ENCODE measurements at places on chromosomes 16 and 17. TPM values are rescaled to one million over a fixed set of nuclear protein-coding genes. Genes with fewer than 3 reads are reported as not detected.

PIK3R5 gene
- total RNA-seq: 159 TPM

GPR179 gene
- total RNA-seq: not detected

GAS7 gene
- 3.4 TPM for total RNA-seq

MYH13 gene
- total RNA-seq: not detected

TMC5 gene
- total RNA-seq: not detected

SLC47A1 gene
- not detected for total RNA-seq

PRSS53 gene
- total RNA-seq: 3.9 TPM

USP6 gene
- 0.08 TPM for total RNA-seq

RND2 gene
- total RNA-seq: 0.27 TPM

TNRC6C gene
- total RNA-seq: 57.3 TPM

KRTAP4-4 gene
- total RNA-seq: not detected

DNA sequence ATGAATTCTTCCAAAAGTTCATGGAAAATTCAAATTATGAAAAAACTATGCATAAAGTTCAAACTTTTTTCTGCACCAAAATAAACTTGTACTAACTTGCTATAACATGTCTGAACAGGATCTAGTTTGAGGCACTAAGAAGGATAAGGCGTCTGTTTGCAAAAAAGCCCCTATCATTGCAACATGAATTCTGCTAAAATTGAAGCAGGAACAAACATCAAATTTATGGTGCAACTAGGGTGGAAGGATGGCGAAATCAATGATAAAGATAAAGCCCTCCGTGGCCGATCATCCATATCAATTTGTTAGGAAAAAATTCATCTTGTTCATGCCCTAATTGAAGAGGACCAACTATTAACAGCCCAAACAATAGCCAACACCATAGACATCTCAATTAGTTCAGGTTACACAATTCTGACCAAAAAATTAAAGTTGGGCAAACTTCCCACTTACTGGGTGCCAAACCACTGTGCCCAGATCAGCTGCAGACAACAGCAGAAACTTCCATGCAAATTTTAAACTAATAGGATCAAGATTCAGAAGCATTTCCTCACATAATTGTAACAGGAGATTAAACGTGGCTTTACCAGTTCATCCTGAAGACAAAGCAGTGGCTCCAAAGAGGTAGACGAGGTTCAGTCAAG lies 12.9 kb downstream of the IL21R start:
- no peak overlapping the region for H3K4me3 ChIP-seq
- no peaks in the 10 kb centered on the region for H3K27me3 ChIP-seq
- DNase-seq: no peak
- H3K36me3 ChIP-seq: peaks cover 21% of the 10 kb centered on the region
- peaks cover 3% of the 10 kb centered on the region for H3K4me1 ChIP-seq

DNA sequence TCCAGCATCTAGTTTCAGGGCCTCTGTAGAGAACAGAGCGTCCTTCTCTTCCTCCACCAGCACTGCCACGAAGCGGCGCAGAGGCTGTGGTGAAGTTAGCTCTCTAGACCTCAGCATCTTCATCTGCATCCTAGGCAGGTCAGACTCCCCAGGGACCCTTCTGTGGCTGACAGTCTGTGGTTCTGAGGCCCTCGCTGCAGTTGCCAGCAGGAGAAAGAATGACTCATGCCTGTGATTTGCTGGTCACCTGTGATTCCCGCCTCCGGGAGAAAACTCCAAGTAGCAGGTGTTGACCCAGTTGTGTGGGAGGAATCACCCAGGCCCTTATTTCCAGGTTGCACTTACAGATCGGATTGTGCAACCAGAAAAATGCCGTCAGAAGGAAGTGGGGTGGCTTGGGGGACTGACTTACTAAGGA lies 117.3 kb upstream of the CACNG5 start:
- H3K36me3 ChIP-seq: peaks cover 6% of the 10 kb centered on the region
- no peak overlapping the region for H3K4me3 ChIP-seq
- peaks cover 10% of the 10 kb centered on the region for H3K4me1 ChIP-seq
- no peak for DNase-seq

DNA sequence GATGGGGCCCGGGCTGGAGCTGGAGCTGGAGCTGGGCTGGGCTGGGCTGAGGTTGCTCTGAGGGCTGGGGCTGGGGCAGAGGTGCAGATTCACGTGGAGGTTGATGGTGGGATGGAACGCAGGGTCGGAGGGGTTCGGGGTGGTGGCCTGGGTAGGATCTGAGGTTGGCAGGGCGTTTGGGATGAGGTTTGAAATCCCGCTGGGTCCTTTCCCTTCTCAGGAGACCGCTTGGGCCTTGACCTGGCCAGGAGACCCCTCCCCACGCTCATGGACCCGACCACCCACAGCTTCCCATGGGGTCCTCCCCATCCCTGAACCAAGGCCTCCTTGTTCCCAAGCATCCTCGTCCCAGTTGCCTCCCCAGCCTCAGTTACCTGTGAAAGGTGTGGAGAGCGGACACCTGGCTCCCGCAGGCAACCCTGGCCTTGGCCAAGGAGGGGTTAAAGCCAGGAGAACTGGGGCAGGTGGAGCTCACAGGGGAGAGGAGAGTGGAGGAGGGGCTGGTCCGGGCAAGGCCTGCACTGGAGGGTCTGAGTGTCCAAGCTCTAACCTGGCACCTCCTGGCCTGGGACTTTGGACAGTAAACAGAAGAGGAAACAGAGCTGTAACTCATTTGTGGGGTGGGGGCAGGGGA lies at the start of gene ASGR2:
ASGR2 (minus strand) TSS at position 582 of the 634 bp plus-strand sequence. CDS start 582 bp downstream, outside the sequence.
- no peak for DNase-seq
- no peak within 1 kb of the TSS for H3K27ac ChIP-seq
- H3K36me3 ChIP-seq: no peaks in the 10 kb centered on the region
- H3K4me3 ChIP-seq: no peak within 1 kb of the TSS

DNA sequence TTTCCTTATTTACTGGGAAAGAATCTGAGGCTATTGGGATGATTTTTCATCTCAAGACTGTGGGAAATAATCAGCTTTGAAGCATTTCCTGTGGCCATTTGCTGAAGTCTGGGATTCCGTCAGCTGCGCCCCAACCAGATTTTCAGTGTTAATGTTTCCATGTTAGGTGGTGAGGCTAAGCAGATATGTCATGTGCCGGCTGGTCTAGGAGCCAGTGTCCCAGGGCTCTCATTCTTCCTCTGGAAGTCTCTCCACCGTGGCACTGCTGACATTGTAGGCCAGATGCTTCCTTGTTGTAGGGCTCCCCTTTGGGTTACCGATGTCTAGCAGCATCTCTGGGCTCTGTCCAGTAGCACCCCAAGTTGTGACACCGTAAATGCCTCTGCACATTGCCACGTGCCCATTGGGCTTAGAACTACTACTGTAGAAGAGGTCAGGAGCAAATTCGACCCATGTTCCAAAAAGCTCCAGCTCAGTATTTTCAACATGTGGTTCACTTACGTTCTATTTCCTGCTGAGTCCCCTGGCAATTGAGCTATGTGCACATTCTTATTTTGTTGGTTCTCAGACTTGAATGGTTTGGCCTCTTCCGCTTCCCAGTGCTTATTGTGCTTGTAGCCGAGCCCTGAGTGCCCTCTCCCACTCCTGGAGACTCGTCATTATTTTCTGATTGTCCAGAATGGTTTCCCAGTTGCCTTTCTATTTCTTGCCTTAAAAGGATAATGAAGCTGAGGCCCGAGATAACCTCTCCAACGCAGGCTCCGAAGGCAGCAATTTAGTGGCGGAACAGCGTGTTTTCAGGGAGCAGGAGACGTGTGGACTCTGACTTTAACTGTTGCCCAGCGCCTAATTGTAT lies 82.2 kb downstream of the SPECC1 start:
- DNase-seq: no peak
- no peaks in the 10 kb centered on the region for H3K36me3 ChIP-seq

- no peaks in the 10 kb centered on the region for H3K27me3 ChIP-seq
- peaks cover 89% of the 10 kb centered on the region for H3K4me1 ChIP-seq
- DNase-seq: peak; percentile 19
- H3K36me3 ChIP-seq: peaks cover 25% of the 10 kb centered on the region
- peak overlapping the region; percentile 98 for H3K4me3 ChIP-seq
- H3K27ac ChIP-seq: peak overlapping the region; percentile 88
Observed at GRCh38 chr16:29665294-29666077, 2.4 kb downstream of the SPN start.

DNA sequence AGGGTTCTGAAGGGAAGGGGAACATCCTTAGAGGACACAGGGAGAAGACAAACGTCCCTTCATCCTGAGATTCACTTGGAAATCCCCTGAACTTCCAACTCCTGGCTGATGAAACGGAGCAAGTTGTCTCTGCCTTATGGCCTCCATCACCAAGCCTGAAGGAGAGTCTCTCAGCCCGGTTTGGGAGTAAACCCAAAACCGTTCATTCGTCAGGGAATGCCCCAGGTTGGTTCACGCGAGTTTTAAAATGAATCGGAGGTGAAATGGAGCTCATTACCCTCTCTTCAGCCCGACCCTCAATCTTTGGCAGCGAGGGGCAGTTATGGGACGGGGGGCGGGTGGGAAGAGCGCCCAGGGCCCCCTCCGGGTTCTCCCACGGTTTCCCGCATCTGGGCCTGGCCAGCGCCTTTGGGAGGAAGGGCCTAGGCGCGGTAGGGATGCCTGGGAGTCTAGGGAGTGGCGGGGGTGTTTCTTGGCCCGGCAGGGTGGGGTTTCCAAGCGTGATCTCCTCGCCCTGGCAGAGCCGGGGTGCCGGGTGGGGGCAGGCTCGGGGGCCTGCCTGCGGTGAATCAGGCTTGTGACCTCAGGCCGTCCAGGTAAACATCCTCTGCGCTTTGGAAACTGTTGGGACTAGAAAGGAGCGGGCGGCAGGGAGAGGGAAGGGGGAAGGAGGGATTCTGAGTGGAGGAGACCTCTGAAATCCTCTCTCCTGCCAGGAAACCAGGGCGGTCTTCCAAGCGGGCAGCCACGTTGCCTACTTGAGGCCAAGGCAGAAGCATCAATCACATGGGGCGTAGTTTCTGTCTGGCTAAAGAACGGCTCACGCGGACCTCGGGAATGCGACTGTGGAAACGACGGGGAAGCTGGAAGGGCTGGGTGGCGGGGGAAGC lies 24.1 kb upstream of the HOXB13 start:
- H3K4me3 ChIP-seq: no peak overlapping the region
- no peak overlapping the region for H3K27ac ChIP-seq
- DNase-seq: no peak
- no peaks in the 10 kb centered on the region for H3K36me3 ChIP-seq
- H3K4me1 ChIP-seq: peaks cover 30% of the 10 kb centered on the region

DNA sequence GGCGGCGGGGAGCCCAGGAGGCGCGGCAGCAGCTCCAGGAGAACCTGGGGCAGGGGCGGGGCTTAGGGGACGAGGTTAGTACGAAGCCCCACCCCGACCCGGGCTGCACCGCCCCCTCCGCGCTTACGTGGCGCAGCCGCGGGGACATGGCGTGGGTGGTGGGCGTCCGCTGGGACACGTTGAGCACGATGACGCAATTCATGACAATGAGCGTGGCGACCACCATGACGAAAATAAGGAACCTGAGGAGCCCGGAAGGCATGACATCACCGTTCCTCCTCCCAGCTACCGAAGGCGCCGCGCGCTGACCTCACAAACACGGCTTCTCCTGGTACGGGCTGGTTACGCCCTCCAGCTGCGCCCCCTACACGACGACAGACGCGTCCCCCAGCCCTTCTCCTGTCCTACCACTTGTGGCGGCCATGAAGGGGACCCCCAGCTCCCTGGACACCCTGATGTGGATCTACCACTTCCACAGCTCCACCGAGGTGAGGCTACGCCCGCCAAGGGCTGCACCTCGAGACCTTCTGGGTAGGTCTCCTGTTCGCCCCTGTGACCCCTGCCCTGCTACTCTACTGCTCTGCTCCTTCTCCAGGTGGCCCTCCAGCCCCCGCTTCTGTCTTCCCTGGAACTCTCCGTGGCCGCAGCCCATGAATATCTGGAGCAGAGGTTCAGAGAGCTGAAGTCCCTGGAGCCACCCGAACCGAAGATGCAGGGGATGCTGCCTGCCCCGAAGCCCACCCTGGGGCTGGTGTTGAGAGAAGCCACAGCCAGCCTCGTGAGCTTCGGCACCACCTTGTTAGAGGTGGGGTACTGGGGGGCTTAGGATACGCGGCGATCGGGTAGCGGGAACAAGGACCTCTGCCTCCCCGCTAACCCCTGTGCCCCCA lies at the start of gene C17orf107:
C17orf107 (plus strand) TSS at position 196 of the 890 bp plus-strand sequence; CDS start at position 423, 227 bp downstream.
- no peaks in the 10 kb centered on the region for H3K27me3 ChIP-seq
- peaks cover 21% of the 10 kb centered on the region for H3K36me3 ChIP-seq
- H3K4me3 ChIP-seq: peak within 1 kb of the TSS; percentile 81

DNA sequence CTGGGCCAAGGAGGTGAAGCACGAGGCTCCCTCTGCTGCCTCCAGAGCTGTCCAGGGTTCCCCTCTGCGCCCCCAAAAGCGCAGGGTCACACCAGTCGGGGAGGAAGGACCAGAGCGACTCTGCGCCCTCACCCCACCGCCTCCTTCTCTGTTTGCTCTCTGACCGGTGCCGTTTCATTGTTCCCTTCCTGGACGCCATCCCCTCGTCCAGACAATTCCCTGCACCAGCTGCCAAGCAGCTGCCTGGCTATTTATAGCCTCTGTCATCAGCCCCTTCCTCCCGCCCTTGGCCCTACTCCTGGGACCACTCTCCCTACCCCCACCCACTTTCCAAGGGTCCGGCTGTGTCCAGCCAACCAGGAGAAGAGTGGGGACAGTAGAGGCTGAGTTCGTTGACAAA lies 68.8 kb upstream of the CREBBP start:
- no peak for DNase-seq
- no peak overlapping the region for H3K27ac ChIP-seq
- no peaks in the 10 kb centered on the region for H3K4me1 ChIP-seq
- no peaks in the 10 kb centered on the region for H3K36me3 ChIP-seq
- H3K27me3 ChIP-seq: peaks cover 5% of the 10 kb centered on the region

GRCh38 chr16:11391576-11391975 lies 46.3 kb downstream of the RMI2 start:
- DNase-seq: no peak
- no peak overlapping the region for H3K4me3 ChIP-seq
- peaks cover 6% of the 10 kb centered on the region for H3K4me1 ChIP-seq
- H3K36me3 ChIP-seq: no peaks in the 10 kb centered on the region
- H3K27me3 ChIP-seq: no peaks in the 10 kb centered on the region

GRCh38 chr17:50274142-50274896 lies at the start of gene TMEM92:
TSS of gene TMEM92 (plus strand) at chr17:50274466. CDS start at chr17:50274502, 36 bp downstream.
- no peak for DNase-seq
- peaks cover 13% of the 10 kb centered on the region for H3K4me1 ChIP-seq
- no peak within 1 kb of the TSS for H3K27ac ChIP-seq
- peaks cover 35% of the 10 kb centered on the region for H3K27me3 ChIP-seq

DNA sequence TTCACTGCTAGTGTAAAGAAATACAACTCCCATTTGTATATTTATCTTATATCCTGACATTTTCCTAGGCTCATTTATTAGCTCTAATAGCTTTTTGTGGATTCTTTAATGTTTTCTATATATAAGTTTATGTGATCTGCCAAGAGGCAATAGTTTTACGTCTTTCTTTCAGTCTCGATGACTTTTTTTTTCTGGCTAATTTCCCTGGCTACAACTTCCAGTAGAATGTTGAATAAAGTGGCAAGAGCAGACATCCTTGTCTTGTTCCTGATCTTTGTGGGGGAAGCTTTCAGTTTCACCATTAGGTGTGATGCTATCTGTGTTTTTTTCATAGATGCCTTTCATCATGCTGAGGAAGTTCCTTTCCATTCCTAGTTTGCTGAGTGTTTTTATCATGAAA lies 43.9 kb upstream of the ABCA3 start:
- no peak for DNase-seq
- no peak overlapping the region for H3K27ac ChIP-seq
- no peaks in the 10 kb centered on the region for H3K4me1 ChIP-seq
- no peaks in the 10 kb centered on the region for H3K27me3 ChIP-seq
- no peak overlapping the region for H3K4me3 ChIP-seq
- H3K36me3 ChIP-seq: no peaks in the 10 kb centered on the region
